ENCODE measurements at places on chromosomes 12 and 14. TPM values are rescaled to one million over a fixed set of nuclear protein-coding genes. Genes with fewer than 3 reads are reported as not detected.

The LIN7A gene
- 0.13 TPM for total RNA-seq

DNA sequence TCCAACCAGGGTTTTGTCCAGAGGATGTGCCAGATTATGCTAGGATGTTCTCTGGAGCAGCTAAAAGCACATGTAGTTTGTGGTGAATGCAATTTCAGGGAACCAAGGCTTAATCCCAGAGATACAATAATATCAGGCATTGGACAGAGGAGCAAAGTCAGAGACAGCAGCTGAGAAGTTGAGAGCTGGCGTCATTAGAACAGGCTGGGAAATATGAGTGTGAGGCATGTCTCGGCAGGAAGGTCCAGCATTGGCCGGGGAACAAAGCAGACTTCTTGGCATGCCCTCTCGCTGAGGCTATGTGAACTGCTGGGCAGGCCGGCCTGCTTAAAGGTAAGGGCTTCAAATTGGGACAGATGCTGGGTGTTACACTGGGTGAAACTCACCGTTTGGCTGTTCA is 125.4 kb downstream of the CAND1 start:
- DNase-seq, result no peak

DNA sequence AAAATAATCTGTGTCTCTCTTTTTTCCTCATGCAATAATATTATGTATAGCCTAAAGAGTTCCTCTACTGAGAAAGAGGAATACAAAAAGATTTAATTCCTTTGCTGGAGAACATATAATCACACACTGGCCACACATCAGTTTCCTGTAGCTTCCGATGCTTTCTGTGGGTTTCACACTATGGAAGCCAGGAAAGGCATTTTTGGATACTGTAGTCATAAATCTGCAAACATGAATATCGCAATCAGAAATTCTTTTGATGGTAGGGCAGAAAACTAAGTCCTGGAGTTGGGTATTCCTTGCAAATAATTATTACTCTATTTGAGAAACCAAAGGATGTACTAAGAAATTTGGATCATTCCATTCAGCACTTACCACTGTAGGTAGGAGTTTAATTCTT is 260.0 kb downstream of the ACSS3 start:
- DNase-seq, result no peak

DNA sequence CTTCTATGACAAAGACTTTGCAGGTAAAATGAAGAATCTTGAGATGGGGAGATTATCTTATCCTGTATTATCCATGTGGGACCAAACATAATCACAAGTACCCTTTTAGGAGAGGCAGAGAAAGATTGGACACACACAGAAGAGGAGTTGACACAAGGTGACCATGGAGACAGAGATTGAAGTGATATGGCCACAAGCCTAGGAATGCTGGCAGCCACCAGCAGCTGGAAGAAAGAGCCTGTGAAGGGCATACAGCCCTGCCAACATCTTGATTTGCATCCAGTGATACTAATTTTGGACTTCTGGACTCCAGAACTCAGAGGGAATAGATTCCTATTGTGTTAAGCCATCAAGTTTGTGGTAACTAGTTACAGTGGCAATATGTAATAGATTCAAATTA is 78.1 kb downstream of the RPS29 start:
- DNase-seq, result no peak

DNA sequence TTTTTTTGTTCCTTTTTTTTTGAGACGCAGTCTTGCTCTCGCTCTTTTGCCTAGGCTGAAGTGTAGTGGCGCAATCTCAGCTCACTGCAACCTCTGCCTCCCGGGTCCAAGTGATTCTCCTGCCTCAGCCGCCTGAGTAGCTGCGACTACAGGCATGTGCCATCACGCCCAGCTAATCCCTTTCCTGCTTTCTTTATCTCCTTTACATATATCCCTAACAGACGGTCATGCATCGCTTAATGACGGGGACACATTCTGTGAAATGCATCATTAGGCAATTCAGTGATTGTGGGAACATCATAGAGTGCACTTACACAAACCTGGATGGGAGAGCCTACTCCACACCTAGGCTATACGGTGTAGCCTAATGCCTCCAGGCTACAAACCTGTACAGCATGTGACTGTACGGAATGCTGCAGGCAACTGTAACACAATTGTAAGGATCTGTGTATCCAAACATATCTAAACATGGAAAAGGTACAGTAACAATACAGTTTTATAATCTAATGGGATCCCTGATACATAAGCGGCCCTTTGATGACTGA is 32.8 kb downstream of the NOS1 start:
- no peak for DNase-seq

- DNase-seq, result no peak
Measured at GRCh38 chr14:86299994-86300393, 770.0 kb downstream of the FLRT2 start.

The OR4M1 gene
- not detected for total RNA-seq

- DNase-seq, result no peak
Measured at GRCh38 chr14:64970041-64970440, 2.1 kb downstream of the RAB15 start.

GRCh38 chr12:90909069-90909770 is 45.8 kb downstream of the CCER1 start:
- DNase-seq, result peak; percentile 69

The DEPDC4 gene
- 0.13 TPM for total RNA-seq

The RAPGEF3 gene
- total RNA-seq, result 10.4 TPM

The TIMELESS gene
- total RNA-seq, result 10.5 TPM

The KRT86 gene
- not detected for total RNA-seq

DNA sequence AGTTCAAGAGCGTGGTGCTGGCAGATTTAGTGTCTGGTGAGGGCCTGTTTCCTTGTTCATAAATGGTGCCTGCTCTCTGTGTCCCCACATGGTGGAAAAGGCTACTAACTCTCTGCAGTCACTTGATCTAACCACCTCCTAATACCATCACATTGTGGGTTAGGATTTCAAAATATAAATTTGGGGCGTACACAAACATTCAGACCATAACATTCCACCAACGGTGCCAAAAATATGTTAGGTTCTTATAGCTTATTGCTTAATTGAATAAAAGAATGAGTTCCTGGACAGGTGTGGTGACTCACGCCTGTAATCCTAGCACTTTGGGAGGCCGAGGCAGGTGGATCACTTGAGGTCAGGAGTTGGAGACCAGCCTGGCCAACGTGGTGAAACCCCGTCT is 3.4 kb upstream of the DYRK2 start:
- DNase-seq, result no peak

- peak; percentile 10 for DNase-seq
Measured at GRCh38 chr12:21989819-21990412, 48.7 kb upstream of the ABCC9 start.

DNA sequence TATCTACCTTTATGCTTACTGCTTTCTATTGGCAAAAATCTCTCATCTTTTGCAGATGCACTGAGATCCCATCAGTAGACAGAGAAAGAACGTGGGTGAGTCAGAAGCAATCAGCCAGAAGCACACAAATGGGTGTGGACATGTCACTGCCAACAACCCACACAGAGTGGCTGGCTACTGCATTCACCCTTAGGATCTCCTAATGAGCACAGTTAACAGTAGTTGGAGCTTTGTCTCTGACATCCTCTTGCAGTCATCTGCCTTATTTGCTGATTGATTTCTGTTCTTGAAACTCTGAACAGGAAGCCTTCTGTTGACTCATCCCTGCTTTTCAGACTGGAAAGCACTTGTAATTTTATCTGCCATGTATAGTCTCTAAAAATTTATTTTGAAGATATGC is 117.2 kb downstream of the RGS6 start:
- no peak for DNase-seq

The HCAR3 gene
- total RNA-seq, result not detected

DNA sequence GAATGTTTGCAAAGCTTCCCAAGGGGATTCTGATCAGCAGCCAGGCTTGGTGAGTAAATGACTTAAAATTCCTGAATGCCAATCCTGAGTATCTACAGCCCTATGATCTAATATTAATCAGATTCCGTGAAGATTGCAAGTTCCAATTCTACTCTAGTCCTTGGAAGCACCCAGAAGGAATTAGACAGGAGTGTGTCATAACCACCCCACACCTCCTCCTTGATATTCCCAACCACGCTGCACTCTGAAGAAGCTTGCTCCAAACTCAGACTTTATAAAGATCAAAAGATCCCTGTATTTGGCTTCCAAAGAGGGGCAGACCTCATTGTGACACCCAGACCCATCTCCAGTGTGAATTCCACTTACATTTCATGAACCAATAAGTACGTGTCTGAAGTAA is 306.0 kb downstream of the BCL11B start:
- DNase-seq, result no peak

The RIMBP2 gene
- not detected for total RNA-seq

The LTBR gene
- total RNA-seq, result 47.9 TPM

- peak; percentile 28 for DNase-seq
Measured at GRCh38 chr12:70366581-70367257, 629 bp downstream of the KCNMB4 start.

GRCh38 chr12:17214929-17215328 is 609.0 kb upstream of the LMO3 start:
- DNase-seq, result no peak

GRCh38 chr12:109347589-109347988 is at the start of gene MYO1H:
Gene MYO1H (plus strand): TSS chr12:109347900. CDS start chr12:109347961, 61 bp downstream.
- no peak for DNase-seq

DNA sequence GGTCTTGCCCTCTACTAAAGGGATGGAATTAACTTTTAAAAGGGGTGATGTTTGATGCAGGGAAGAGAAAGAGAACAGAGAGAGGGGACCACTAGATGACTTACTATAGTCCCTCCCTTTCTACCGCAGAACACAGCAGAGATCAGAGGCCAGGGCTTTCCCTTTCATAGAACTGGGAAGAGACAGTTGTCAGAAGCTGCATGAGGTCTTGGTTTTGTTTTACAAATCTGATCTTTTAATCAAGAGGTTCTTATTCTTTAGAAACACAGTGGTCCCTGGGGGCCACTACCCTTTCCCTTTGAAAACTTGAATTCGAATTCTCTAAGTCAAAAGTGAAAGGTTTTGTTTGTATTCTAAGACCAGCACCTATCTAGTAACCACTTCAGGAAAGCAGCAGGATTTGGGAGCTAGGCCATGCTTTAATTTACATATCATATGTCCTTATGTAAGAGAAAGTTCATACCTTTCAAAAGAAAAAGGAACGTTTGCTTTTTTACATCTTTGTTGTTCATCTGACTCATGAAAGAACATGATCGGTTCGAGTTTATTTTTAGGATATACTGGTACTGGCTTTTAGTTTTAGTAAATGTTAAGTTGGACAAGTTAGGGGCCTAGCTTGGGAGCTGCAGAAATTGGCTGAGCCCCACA is 6.3 kb downstream of the FBXL14 start:
- no peak for DNase-seq

DNA sequence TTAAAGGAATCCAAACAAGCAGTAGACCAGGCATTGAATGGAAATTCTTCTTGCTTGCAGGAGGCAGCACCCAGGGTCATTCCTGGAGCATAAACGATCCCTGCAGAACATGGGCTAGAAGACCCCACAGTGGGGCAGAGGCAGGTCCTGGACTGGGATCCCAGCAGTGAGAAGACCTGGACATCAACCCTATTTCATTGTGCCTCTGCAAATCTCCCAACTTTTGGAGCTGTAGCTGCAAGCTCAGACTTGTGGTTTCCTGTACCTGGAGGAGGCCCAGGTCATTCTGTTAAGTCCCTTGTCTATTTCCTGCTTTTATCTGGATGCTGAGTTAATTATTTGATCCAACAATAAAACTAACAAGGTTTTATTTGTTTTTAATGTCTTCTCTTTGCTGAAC is 61.7 kb downstream of the CALM1 start:
- DNase-seq, result no peak

GRCh38 chr12:88935856-88936255 is 355.6 kb upstream of the KITLG start:
- no peak for DNase-seq

DNA sequence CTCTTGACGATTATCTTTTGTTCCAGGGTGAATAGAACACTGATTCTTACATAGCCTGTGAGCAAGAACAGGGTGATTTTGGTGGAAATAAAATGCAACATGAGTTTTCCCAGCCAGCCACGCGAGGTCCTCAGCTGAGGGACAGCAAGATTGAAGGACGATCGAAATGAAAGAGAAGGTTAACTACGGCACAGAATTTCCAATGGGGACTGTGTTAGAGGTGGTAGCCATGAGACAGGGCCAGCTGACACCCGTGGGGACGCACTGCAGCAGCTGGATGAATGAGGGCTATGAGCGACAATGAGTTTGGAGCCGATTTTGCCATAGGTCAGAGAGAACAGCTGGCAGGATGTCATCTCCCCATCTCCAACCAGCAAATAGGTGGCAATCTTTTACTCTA is 243.4 kb upstream of the PELI2 start:
- no peak for DNase-seq

The IL23A gene
- not detected for total RNA-seq

GRCh38 chr12:49635656-49636055 is 12.3 kb downstream of the PRPF40B start:
- no peak for DNase-seq

The DBX2 gene
- not detected for total RNA-seq

DNA sequence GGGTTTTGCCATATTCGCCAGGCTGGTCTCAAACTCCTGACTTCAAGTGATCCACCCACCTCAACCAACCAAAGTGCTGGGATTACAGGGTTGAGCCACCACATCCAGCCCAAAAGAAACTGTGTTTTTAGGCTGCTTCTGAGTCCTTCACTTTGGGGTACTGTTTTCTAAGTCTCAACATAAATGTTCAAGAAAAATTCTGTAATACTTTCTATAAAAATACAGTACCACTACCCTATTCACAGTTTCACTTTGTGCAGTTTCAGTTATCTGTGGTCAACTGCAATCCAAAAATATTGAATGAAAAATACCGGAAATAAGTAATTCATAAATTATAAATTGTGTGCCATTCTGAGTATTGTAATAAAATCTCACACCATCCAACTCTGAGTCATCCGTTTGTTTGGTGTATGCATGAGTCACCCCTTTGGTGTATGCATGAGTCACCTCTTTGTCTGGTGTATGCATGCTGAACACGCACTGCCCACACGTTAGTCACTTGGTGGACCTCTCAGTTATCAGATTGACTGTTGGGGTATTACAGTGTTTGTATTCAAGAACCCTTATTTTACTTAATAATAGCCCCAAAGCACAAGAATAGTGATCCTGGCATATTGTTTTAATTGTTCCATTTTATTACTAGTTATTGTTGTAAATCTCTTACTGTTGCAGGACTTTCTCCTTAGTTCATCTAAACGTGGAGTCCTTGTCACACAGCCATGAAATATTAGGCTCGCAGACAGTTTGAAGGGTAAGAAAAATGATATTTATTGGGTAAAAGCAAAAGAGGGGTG is 190.2 kb downstream of the FSCB start:
- peak; percentile 51 for DNase-seq

DNA sequence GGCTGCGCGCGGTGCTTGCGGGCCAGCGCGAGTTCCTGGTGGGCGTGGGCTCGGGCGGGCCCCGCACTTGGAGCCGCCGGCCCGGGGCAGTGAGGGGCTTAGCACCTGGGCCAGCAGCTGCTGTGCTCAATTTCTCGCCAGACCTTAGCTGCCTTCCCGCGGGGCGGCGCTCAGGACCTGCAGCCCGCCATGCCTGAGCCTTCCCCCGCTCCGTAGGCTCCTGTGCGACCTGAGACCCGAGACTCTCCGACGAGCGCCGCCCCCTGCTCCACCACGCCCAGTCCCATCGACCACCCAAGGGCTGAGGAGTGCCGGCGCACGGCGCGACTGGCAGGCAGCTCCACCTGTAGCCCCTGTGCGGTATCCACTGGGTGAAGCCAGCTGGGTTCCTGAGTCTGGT is 46.0 kb upstream of the PLEKHG3 start:
- no peak for DNase-seq

The SLC8A3 gene
- total RNA-seq, result 0.13 TPM

The FAM90A1 gene
- total RNA-seq, result not detected

Measured in dermis microvascular lymphatic vessel endothelial cell (primary cell).